MV-4-11 (cell line): ENCODE measurements at places on chromosomes 1 and 21.
A peak's percentile ranks its signal among the peaks of the same experiment; 100 is the strongest.

DNA sequence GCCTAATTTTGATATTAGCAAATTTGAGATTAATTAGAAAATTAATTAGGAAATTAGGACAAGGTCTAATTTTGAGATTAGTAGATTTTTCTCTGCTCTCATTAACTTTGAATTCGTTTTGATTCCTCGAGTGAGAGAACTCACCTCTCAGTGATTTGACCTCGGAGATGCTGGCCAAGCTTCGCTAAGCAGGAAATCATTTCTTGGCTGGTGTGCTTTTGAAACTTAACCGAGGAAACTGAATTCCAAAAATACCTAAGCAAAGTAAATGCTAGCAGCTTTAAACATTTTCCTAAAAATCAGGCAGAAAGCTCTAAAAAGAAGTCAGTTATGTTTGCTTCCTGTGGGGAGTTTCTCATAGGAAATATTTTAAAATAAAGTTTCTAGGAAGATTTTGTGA is 34.9 kb downstream of the CDC14A start:
- no peak for DNase-seq

- no peak for DNase-seq
Observed at GRCh38 chr1:51644533-51645197, 27.8 kb downstream of the OSBPL9 start.

DNA sequence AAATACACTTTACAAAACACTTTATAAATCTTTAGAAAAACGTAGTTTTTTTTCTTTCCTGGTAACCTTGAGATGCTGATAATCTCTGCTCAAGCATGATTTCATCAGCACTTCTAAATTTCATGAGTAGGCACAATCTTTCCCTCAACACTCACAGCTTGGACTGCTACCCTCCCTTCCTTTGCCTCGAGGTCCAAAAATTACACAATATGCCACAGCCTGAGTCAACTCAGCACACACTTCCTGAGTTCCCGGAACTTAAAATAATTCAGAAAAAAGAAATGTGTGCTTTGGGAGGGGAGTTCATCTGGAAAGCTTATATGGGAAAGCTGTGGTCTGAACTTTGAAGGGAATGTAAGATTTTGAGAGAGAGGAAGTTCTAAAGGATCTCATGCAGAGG is 5.9 kb downstream of the CLCA2 start:
- DNase-seq: peak; percentile 94

DNA sequence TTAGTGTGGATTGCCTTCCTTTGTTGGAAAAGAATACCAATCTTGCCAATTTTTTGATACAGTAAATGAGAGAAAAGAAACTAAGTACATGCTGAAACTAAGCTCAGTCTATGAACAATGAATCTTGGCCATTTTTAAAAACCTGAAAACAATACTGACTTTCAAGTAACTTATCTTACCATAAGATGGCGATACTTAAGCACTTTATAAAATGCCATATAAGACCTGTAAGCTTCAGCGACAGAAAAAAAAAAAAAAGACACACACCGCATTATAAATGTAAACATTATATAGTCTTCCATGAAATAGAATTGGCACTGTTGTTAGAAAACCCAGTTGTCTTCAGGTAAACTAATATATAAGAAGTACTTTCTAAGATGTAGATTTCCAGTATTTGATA is 3.0 kb downstream of the OLFM3 start:
- no peak for DNase-seq

DNA sequence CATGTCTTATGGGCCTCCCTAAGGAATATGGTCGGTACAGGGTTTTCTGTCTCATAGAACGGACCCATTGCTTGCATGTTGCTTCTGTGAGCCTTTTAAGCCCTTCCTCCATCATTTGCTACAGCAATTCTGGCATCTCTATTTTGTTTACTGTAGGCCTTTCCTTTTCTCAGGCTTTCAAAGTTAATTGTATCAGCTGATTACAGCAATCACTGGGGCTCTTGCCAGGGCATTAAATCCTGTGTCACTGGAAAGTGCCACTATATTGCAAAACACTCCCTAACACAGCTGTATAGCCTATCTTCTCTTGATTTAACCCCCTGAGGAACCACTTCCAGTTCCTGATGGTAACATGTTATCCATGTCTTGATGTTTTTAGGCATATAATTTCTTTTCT is 156.5 kb downstream of the PDE4B start:
- peak; percentile 68 for DNase-seq

DNA sequence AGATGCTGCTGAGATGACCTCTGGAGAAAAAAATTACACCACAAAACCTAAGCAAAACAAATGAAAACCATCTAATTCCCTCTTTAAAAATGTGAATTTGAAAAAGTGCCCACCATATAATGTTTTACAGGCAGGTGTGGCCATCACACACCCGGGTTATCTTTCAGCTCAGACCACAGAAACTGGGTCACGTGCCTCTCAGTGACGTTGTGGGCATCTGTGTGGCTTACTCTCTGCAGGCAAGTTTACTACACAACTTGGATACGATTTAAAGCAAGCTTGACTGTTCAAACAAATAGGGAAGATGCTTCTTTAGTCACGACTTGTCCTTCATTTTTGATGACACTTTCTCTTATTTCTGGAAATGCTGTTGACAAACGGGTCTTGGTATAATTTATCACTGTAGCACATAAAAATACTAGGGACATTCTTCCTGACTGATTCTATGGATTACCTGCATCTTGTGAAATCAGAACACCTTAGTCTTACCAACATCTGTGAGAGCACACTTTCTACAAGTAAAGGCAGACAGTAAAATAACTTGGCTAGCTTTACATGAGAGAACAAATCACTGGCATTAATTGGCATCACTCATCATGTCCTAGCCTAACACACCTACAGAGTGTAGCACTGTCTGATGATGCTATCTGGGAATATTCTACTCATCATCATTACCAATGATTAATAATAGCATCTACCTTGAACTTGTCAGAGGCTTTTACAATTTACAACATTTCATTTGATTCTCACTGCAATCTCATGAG is 89.3 kb upstream of the EDEM3 start:
- peak; percentile 63 for DNase-seq

- DNase-seq: peak; percentile 98
Observed at GRCh38 chr1:234851450-234852438, 241.8 kb upstream of the IRF2BP2 start.
